ENCODE measurements at places on chromosomes 12 and 14.

DNA sequence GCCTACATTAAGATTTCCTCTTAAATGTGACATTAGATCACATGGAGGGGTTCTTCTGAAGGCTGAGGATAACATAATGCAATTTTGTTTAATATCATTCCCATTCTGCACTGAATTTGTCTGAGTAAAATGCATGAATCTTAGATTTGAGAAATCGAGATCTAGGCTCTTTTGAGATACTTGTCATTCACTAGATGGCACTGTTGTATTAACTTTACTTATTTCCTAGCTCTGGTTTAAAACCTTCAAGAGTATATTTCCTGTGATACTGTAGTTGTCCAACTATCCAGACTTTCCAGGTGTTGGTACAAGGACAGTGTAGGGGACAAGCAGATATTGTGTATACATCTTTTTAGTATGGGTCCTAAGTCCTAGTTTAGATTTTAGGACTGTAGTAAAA is 91.7 kb upstream of the SEL1L start:
- peak; percentile 71 for DNase-seq

DNA sequence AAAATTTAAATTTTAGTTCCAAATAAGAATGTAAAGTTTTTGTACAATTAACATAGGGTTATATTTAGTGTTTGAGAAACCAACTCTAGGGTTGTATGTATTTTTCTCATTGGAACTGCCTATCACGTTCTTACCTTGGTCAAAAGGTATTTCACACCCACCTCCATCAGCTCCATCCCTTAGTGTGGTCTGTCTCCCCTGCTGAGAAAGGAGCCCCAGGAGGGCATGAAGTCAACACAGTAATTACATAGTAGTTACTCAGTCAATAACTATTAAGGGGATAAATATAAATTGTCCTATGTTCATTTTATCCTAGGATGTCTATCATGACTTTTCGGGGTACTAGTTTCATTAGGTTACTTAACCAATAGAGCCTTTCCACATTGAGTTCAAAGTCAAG is 106.3 kb downstream of the AKAP6 start:
- DNase-seq = no peak

GRCh38 chr14:65966188-65966587 is 520.0 kb upstream of the CCDC196 start:
- DNase-seq = no peak

- DNase-seq = no peak
These were observed 48.2 kb downstream of the FOXA1 start for GRCh38 chr14:37546621-37547447.

GRCh38 chr12:56078931-56079722 is 838 bp upstream of the ERBB3 start:
- peak; percentile 77 for DNase-seq

- DNase-seq = peak; percentile 63
These were observed 77.2 kb downstream of the SERPINA3 start for GRCh38 chr14:94689218-94689984.

DNA sequence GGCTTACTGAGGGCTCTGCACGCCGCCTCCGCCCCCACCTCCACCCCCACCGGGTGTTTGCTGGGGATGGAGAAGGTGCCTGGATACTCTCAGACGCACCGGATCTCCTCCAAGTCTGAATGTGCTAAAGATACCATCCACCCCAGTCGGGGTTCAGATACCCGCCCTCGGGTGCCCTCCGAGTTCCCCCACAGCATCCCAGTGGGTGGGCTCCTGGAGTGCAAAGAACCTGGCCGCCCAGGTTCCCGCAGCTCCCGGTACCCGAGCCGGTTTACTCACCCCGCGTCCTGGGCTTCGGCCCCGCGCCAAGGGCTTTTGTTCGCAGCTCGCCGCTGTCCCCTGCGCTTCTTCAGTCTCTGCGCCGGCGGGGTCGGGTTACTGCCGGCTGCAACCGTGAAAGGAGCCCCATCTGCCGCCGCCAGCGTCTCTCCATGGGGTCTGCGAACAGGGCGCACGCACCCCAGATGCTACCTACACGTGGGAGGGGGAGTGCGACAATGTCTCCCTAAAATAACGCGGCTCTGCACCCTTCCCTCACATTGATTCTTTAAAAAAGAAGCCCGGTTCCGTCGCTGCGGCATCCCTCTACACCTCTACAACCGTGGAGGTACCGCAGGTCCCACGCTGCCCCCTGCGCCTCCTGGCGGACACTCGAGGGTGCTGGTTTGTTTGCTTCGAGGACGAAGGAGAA is at the start of gene CCDC177:
TSS of gene CCDC177 (minus strand) at position 609 of the 691 bp plus-strand sequence. CDS start 1,249 bp downstream, outside the sequence.
- peak; percentile 80 for DNase-seq

GRCh38 chr14:62364800-62365280 is 602.6 kb downstream of the SNAPC1 start:
- DNase-seq = no peak

DNA sequence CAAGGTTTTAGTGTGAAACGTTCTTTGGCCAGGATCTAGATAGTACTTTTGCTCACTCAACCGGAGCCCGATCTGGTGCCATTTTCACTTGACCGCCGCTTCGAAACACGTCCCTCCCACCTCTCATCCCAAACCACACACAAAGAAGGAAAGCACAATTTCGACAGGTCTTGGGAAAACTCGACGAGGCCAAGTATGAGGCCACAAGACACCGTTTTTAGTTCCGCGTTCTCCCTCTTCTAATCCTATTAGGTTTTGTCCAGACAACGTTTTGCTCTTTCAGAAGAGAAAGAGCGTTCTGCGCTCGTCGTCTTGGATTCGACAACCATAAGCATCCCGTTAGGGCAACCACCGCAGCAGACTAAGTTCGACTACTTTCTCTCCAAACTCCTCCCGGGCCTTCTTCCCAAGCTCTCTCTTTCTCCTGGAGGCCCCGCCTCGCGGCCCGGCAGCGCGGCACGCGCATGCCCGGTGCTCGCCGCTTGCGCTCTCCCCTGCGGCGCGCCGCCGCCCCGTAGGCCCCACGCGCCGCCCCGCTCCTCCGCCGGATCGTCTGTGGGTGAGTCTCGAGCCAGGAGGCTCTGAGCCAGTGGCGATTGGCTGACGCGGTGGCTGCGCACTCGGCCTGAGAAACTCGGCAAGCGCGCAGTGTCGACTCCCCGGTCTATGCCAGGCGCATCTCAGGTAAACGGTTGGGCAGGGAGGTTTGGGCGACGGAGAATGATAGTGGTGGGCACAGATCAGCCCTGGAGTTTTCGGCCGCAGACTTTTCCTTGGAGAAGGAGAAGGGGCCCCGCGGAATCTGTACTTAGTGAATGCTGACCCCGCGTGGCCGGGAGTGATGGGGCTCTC is at the start of gene MIPOL1:
TSS of gene MIPOL1 (plus strand) at position 517 of the 852 bp plus-strand sequence. CDS start 49,952 bp downstream, outside the sequence.
- peak; percentile 81 for DNase-seq

- no peak for DNase-seq
These were observed 135.1 kb downstream of the ETNK1 start for GRCh38 chr12:22759769-22760674.

DNA sequence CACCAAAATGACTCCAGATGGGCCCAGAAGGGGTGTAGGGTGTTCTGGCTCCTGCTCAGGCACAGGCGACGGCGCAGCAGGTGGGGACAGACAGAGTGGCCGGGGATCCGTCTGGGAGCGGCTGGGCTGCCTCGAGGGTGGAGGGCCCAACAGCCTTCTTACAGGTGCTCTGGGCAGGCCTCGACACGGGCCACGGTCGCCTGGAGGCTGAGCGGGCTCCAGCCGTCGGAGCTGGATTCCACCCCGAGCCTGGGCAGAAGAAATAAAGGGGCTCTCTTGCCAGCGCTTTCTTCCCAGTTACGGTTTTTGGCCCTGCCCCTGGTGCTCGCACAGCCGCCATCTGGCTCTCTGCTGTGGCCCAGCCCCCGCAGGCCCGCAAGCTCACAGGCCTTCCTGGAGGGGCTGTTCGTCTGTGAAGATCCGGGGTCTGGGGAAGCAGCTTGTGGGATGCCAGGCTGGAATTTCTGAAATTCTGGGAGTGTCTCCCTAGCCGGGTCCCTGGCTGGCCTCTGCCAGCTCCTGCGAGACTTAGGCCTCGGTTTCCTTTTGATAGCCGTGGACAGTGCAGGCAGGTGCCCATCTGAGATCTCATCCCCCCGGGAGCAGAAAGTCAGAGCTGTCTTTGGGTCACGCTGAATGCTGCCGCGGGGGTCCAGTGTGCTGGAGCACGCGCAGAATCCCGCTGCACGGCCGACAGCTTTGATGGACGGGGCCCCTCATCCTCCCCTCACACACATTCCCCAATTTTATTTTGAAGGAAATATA is 122.7 kb downstream of the PAPOLA start:
- no peak for DNase-seq

- DNase-seq = no peak
These were observed 12.0 kb downstream of the NCOR2 start for GRCh38 chr12:124555168-124556073.

DNA sequence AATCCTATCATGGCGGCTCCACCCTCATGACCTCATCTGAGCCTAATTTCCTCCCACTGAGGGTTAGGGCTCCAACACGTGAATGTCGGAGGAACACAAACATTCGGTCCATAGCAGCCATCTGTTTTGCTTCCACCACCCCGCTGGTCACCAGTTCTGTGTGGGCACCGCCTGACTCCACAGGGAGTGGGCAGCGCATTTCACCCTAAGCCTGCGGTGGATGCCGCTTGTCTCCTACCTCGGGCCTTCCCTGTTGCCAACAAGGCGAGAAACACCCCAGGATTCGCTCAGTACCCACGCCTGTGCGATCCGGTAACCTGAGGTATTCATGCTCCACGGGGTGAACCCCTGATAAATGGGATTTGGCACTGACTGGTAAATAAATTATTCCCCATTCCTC is 95.2 kb upstream of the PPP2R5C start:
- DNase-seq = no peak

DNA sequence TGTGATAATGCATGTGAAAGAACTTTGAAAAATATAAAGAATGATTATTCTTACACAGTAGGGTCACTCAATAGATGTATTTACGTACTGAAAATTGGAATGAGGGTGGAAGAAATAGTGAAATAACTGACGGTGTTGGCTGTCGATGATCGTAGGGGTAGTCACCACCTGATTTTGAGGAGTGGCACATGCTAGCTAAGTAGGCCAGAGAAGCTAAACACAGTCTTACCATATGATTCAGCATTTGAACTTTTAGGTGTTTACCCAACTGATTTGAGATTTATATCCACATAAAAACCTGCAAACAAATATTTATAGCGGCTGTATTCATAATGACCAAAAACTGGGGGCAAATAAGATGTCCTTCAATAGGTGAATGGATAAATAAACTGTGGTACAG is 47.6 kb upstream of the HIF1A start:
- DNase-seq = no peak

GRCh38 chr12:124177276-124177950 is 117.5 kb upstream of the RFLNA start:
- no peak for DNase-seq

- DNase-seq = no peak
These were observed 14.6 kb downstream of the PAX9 start for GRCh38 chr14:36676236-36676635.

GRCh38 chr12:54592316-54592715 is 3.9 kb upstream of the PPP1R1A start:
- DNase-seq = no peak

DNA sequence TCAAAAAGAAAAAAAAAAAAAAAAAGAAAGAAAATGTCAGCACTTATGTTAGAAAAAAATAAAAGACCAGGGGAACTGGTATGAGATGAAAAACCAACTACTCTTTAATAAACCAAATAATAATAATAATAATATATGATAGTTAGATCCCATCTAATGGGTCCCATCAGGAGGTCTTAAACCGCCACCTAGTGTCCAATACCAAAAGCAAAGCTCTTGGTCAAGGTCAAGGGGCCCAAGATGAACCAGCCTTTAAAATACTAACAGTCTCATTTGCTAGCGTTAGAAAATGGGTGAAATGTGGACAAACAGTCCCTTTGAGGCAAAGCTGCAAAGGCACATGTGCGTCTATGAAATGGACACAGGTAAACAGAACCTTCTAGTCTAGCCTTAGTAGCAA is 12.3 kb downstream of the BRAP start:
- DNase-seq = peak; percentile 68

- DNase-seq = no peak
These were observed 49.2 kb downstream of the PSMA6 start for GRCh38 chr14:35341454-35341750.

- DNase-seq = no peak
These were observed 3.1 kb downstream of the DIP2B start for GRCh38 chr12:50507930-50508329.

- no peak for DNase-seq
These were observed 464.4 kb downstream of the ZFP36L1 start for GRCh38 chr14:68328509-68328908.

DNA sequence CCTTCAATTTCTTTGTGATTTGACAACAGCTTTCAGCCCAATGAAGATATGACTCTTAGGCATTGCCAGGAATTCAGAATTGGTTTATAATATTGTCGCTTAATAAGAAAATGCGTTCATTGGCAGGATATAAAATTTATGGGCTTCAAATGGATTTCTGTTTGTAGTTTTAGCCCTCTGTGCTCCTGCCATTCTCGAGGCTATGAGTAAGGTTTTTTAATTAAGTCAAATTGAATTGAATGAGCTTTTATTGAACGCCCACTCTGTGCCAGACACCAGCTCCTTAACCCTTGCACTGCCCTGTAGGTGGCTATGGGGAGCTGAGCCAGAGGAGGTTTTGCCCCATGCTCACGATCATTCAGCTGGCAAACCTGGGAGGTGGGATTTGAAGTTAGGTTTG is 115.1 kb downstream of the SLC25A47 start:
- DNase-seq = no peak

DNA sequence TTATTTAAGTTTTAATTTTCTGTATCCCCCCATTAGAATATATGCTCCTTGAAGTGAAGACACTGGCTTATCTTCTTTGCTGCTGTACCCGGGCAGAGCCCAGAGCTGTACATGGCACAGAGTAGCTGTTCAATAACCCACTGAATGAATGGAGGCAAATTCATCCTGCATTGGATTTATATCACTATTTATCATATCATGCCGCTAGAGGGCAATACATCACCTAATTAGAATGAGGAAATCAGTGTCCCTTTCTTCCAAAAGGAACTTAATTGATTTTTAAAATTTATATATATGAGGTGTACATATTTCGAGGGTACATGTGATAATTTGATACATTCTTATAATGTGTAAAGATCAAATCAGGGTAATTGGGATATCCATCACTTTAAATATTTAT is 89.2 kb upstream of the TMEM260 start:
- DNase-seq = peak; percentile 81

GRCh38 chr12:110948041-110948440 is 27.7 kb upstream of the MYL2 start:
- no peak for DNase-seq

DNA sequence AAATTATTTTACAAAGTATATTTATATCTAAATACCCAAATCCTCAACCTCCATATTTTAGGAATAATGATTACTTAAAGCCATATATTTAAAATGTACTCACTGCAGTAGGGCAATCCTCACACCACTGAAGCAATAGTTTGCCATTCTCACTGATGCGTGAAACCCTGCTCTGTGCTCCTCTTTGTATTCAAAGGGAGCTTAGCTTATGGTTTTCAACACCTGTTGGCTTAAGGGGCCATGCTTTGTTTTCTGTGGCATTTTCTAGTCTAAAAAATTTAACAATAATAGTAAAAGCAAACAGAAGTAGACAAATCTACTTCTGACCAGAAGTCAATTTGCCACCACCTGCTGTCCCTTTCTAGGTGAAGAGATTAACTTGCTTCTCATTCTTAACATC is 294.6 kb downstream of the FLRT2 start:
- DNase-seq = no peak
